ENCODE measurements at places on chromosomes 3 and 15. TPM values are rescaled to one million over a fixed set of nuclear protein-coding genes. Genes with fewer than 3 reads are reported as not detected.

DNA sequence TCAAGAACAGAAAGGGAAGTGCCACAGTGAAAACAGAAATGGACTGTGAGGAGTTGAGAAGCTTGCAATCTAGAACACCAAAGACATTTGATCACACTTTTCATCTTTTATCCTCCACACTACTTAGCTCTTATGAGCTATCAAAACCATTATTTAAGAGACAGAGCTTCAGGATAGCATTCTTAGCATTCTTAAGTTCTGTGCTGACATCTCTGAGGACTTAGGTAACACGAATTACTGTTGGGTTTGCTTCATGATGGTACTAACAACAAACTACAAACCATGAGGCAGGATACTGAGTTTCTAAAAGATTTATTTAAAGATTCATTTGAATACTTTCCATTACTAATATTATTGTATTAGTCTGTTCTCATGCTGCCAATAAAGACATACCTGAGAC lies 1038.6 kb downstream of the TUSC7 start:
- DNase-seq = no peak

- DNase-seq = peak; percentile 56
Observed at GRCh38 chr15:90836296-90836871, 32.0 kb upstream of the FURIN start.

Gene SLC9C1
- not detected for total RNA-seq

DNA sequence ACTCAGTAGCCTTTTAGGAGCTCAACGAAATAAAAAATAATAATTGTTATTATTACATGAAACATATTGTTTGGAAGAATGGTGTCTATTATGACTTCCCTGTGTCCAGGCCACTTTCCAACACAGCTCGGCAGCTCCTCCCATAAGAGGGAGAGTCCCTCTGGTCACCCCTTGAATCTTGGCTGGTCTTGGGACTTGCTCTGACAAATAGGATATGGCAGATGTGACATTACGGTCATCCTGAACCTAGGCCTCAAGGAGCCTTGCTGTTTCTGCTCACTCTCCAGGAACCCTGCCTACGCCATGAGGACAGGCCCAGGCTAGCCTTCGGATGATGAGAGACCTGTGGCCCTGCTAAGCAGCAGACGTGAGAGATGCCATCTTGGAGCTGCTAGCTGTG lies 71.8 kb downstream of the OXNAD1 start:
- DNase-seq = no peak

- DNase-seq = no peak
Observed at GRCh38 chr3:194773771-194774455, 88.2 kb downstream of the FAM43A start.
